Neural progenitor cell (in vitro differentiated cells): ENCODE measurements at places on chromosomes 2 and 18.

DNA sequence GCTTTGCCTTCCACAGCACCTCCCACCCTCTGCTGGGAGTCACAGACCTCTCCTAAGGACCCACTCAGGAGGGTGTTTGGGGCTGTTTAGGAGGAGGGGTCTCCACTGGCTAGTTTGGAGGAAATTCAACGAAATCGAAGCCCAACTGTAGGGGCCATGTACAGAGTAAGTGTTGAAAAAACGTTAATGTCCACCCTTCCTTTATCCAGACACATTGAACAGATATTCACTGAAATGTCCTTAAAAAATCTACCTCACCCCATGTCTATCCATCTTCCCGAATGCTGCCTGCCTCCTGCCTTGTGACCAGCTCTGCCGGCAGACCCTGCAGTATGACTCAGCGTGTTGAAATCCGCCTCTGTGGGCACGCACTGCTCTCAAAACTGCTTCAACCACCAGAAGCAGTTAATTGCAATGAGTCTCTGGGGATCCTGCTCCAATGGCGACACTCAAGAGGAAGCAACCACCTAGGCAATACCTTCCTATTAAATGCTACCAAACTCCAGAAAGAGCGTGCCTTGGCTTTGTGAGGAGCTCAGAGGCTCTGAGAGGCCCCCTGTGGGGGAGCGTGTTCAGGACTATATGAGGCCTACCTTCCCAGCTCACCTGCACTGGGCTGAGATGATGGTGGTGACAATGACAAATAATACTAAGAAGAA lies 61.4 kb upstream of the RTN4 start:
- H3K27ac ChIP-seq, result no peak overlapping the region
- no peaks in the 10 kb centered on the region for H3K27me3 ChIP-seq
- H3K4me3 ChIP-seq, result no peak overlapping the region
- no peaks in the 10 kb centered on the region for H3K36me3 ChIP-seq
- no peak for DNase-seq
- H3K4me1 ChIP-seq, result peaks cover 8% of the 10 kb centered on the region

DNA sequence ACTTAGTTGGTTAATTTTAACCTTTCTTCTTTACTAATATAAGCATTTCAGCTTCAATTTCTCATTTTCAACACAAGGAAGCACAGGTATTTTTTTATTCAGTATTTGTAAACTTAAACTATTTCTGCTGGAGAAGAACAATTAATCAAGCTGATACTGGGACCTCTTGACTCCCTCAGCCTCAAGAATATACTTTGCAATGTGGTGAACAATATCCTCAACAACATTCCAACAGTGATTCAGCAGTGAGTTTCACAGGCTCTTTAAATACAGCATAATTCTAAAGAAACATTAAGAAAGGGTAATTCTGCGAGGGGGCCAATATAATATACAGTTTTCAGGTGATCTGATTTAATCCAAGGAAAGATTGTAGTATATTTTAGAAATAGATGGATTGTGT lies 10.0 kb downstream of the RAPGEF4 start:
- no peaks in the 10 kb centered on the region for H3K27me3 ChIP-seq
- DNase-seq, result no peak
- no peak overlapping the region for H3K4me3 ChIP-seq
- peaks cover 8% of the 10 kb centered on the region for H3K4me1 ChIP-seq
- H3K36me3 ChIP-seq, result no peaks in the 10 kb centered on the region

GRCh38 chr2:187499941-187500532 lies 52.0 kb upstream of the CALCRL start:
- H3K4me1 ChIP-seq, result peaks cover 23% of the 10 kb centered on the region
- no peak overlapping the region for H3K4me3 ChIP-seq
- H3K36me3 ChIP-seq, result no peaks in the 10 kb centered on the region
- peak; percentile 69 for DNase-seq

DNA sequence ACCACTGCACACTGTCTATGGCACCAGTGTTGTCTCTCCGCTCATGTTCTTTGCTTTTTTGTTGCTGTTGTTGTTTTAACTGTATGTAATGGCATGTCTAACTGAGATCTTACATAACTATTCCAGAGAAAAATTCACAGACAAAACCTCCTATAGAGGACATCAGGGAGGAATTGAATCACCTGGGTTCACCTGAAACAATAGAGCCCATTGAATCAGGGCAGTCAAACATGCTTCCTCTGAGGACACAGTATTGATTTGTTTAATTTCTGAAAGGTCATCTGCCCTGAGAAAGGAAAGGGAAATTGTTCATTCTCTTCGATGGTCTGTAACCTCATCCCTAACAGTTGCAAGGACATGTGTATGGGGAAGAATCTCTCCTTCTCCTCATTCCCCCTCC lies 237.5 kb downstream of the SRBD1 start:
- no peak overlapping the region for H3K4me3 ChIP-seq
- no peaks in the 10 kb centered on the region for H3K4me1 ChIP-seq
- no peaks in the 10 kb centered on the region for H3K36me3 ChIP-seq
- H3K27ac ChIP-seq, result no peak overlapping the region

DNA sequence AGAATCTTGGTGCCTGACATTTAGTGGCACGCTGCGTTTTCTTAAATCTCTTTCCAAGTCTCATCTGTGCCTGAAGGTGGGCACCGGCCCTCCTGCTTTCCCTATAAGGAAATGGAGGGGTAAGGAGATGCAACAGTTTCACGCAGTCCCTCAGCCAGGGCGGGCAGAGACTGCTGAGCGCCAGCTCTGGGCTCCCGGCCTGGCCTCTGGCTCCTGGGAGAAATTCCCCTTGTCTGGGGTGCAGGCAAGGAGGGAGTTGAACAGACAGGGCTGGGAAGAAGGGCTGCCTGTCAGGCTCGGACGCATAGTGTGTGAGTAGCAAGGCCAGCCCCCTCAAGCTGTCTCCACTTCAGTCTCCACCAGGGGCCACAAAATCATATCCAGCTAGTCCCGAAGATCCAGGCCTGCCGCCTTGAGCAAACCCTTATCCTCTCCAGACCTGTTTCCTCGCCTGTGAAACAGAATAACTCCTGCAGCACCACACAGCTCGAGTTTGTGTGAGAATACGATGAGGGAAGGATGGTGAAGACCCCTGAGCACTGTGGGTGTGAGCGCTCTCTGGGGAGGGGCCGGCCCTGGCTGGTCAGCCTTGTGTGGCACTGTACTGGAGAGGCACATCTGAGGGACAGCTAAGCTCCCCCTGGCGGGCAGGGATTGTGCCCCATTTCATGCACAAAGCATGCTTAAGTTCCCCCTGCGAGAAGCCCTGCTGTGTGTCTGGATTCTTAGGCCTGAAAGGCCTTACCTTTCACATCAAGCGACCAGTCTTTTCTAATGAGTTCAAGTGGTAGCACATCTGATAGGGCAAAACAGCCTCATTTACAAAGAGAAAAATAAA lies 33.8 kb downstream of the SDC1 start:
- H3K36me3 ChIP-seq, result no peaks in the 10 kb centered on the region
- H3K27ac ChIP-seq, result peak overlapping the region; percentile 7
- peaks cover 60% of the 10 kb centered on the region for H3K4me1 ChIP-seq
- no peaks in the 10 kb centered on the region for H3K27me3 ChIP-seq
- H3K4me3 ChIP-seq, result no peak overlapping the region

DNA sequence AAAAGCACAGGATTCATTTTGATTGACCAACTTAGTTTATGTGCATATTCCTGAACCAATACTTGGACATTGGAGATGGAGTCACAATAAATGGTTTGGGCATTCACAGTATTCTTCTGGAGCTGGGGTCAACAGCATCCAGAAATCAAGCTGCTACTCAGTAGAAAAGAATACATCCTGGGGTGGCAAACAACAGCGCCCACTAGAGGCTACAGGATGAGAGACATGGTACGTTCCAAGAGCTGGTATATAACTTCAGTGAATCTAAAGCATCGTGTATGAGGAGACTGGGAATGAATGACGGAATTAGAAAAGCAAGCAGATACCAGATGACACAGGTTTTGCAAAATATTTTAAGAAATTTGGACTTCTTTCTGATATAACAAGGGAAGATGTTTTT lies 142.9 kb upstream of the FIGN start:
- no peak overlapping the region for H3K27ac ChIP-seq
- H3K27me3 ChIP-seq, result no peaks in the 10 kb centered on the region
- no peak overlapping the region for H3K4me3 ChIP-seq

DNA sequence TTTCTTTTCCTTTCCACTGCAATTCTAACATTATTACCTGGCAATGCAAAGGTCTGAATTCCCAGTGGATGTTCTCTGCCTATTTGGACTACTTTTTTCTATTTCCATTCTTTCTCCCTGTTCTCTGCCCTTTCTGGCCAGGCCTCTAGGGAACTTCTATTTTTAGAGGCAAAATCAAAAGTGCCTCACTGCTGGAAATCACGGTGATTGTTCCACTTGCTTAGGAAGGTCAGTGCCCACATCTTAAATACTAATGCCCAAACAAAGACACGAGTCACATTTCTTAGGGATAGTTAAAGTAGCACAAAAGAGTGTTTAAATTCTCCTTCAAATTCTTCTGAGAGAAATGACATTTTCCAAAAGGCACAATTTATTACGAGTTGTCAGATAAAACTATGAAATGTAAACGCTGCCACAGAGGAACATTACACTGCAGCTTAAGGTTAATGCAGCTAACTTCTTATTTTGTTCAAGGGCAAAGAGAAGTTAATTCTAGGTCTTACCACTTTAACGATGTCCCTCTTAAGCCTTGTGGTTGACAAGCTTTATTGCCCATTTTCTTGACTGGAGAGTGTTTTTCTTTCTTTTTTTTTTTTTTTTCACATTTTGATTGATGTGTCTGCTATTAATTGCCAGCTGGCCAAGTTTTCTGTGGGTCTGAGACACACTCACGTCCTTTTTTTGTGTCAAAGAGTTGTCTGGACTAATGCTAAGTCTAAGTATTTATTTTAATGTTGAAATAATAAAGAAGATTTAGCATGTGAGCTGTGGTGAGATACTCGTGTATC lies 34.7 kb downstream of the ST6GAL2 start:
- no peaks in the 10 kb centered on the region for H3K27me3 ChIP-seq
- H3K4me1 ChIP-seq, result peaks cover 71% of the 10 kb centered on the region
- H3K4me3 ChIP-seq, result peak overlapping the region; percentile 2
- H3K36me3 ChIP-seq, result no peaks in the 10 kb centered on the region

DNA sequence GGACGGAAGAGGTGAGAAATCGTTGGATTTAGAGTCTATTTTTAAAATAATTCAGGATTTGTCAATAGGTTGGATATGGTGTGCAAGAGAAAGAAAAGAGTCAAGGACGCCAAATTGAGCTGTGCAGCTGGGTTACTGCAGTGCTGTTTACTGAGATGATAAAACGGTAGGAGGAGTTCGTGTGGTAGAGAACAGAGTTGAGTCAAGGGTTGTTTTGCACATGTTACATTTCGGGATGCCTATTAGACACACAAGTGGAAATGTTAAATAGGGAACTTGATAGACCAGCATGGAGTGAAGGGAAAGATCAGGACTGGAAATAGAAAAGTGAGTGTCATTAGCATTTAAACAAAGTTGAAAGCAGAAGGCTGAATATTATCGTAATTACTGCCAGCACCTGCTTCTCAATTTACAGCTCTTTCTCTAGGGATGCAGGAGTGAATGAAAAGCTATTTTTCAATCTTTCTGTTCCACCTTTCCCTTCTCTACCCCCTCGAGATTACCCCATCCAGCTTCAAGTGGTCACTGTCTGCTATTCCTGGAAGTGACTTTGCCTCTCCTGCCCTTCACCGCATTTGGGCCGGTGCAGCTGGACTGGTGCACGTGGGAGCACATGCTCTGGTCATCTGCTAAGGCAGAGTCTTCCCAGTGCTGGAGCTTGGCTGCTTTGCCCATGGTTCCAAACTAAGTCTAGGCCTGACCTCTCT lies 30.3 kb downstream of the GPR75 start:
- no peak overlapping the region for H3K27ac ChIP-seq
- no peaks in the 10 kb centered on the region for H3K27me3 ChIP-seq
- H3K4me3 ChIP-seq, result no peak overlapping the region
- H3K36me3 ChIP-seq, result no peaks in the 10 kb centered on the region

DNA sequence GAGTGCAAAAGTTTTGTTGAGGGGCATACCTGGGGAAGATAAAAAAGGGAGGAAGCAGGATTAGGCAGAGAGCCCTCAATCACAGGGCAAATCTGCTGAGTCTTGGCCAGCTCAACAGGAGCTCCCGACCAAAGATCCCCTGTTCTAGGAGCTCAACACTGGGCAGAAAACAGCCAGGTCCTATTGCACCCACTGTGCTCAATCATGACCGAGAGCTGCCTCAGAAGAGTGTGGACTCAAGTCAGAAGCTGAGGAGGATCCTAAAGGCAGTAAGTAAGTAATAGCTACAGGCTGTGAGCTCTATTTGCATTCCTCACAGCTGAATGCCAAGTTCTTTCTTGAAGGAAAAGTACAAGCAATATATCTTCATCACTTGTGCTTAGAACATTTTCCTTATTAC lies 334.4 kb upstream of the NRP2 start:
- no peaks in the 10 kb centered on the region for H3K27me3 ChIP-seq
- H3K4me3 ChIP-seq, result no peak overlapping the region
- peaks cover 10% of the 10 kb centered on the region for H3K4me1 ChIP-seq

DNA sequence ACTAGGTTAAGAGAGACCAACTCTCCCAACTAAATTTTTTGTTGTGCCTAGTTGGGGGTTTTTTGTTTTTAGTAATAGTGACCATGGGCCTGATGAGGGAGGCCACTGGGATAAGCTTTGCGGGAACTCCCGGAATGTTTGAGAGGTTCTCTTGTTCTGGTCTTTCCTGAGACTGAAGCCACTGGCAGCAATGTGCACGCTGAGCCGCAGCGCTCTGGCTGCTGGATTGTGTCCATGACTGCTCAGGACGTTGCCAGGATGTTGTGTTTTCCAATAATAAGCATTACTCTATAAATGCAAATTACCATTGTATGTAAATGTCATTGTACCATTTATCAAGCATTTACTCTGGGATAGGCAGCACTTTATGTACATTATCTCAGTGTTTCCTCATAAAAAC lies 126.1 kb downstream of the GALNT1 start:
- peak; percentile 30 for DNase-seq
- peaks cover 6% of the 10 kb centered on the region for H3K36me3 ChIP-seq
- H3K4me1 ChIP-seq, result no peaks in the 10 kb centered on the region
- no peak overlapping the region for H3K4me3 ChIP-seq
- H3K27me3 ChIP-seq, result no peaks in the 10 kb centered on the region

DNA sequence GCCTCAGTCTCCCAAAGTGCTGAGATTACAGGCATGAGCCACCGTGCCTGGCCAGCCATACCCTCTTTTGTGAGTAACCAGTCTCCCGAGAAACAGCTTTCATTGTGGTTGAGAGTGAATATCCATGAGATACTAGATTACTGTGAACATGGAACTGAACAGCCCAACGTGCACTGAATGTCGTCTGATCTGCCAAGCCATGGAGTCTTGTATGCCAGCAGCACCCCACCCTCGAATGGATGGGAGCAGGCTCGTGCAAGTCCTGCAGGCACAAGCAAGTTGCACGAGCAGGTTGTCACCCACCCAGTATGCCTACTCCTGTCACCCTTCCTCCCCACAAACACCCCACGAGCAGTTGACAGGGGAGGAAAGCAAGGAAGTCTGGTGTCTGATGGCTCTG lies 36.5 kb upstream of the TFCP2L1 start:
- H3K4me3 ChIP-seq, result no peak overlapping the region
- no peaks in the 10 kb centered on the region for H3K4me1 ChIP-seq
- no peak overlapping the region for H3K27ac ChIP-seq
- no peaks in the 10 kb centered on the region for H3K36me3 ChIP-seq
